ENCODE measurements at places on chromosomes 3 and 15. TPM values are rescaled to one million over a fixed set of nuclear protein-coding genes. Genes with fewer than 3 reads are reported as not detected.

DNA sequence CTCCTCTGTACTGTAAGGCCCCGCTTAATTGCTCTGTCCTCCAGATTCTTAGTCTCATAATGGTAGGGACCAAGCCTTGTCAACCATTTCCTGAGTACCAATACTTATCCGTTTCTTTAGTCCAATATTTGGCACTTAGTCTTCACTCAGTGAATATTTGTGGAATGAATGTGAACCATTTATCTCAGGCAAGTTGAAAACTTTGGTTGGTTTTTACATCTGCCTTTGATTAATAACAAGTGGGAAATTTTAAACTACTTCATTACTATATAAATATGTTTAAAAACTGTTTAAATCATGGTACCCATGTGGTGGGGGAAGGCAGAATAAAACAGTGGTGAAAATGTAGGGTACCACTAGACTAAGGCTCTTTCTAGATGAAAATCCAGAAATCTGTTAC lies 15.2 kb downstream of the CA12 start:
- no peak for DNase-seq

- no peak for DNase-seq
Measured at GRCh38 chr3:107458871-107459270, 63.9 kb upstream of the BBX start.

DNA sequence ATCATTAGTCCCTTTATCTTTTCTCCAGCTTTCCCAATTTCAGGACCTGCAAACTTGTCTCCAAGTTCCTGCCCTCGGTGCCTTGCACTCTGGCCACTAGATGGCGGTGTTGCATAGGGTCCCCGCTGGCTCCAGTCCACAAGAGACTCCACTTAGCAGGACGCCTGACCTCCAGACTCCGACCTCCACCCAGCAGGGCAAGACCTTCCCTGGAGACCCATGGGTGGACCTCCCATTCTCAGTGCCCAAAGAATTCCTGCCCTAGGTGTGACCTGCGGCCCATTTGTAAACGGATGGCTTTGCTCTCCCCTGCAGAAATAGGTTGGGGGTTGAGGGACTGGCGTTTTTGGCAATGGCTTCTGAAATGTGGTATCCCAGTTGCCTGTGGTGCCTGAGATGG lies 82.6 kb downstream of the LSM3 start:
- peak; percentile 85 for DNase-seq

DNA sequence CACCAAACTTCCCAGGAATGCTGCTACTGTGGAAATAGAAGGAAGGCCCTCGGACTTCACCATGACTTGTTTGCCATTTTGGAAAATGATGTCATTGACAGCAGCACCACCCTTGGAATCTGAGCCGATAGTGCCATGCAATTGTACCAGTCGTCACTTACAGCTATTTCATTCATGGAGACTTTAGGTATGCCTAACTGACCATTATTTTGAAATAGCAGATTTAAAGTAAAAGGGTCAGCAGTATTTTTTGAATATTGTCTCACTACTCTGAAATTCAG lies 66.0 kb upstream of the ARL8B start:
- DNase-seq, result no peak

DNA sequence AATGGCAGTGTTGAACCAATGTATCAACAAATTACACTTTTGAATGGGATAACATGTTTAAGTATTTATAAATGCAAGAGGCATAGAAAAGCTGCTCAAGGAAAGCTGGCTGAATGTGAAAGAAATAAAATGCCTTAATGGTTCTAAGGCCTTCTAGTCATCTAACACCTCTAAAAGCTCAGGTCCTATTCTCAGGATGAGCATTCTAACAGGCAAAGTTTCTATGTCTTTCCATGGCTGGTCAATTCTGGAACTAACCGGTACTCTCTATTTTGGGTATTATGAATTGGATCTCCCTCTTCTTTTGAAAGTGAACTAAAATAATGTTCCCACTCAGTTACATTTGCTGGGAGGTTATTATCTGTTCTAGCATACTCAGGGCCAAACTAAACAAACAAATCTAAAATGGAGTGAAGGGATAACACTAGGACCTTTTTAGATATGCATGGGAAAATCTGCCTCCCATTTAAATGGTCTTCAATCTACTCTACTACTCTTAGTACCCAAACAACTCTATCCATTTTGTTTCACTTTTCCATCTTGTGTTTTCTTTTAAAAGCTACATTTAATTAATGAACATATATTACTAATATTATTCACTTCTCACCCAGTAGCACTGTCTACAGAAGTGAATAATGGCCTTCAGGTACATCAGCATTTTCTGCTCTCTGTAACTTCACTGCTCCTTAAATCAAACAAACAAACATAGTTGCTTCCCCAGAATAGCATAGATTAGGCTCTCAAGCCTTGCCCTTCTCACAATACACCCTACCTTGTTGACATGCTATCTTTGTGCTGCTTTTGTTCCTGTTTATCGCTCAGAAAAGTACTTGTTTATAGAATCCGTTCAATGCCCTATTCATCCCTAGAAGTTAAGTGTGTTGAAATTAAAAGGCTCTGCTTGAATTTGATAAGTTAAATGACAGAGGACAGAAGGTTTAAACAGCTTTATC lies 46.4 kb downstream of the CBLB start:
- no peak for DNase-seq

DNA sequence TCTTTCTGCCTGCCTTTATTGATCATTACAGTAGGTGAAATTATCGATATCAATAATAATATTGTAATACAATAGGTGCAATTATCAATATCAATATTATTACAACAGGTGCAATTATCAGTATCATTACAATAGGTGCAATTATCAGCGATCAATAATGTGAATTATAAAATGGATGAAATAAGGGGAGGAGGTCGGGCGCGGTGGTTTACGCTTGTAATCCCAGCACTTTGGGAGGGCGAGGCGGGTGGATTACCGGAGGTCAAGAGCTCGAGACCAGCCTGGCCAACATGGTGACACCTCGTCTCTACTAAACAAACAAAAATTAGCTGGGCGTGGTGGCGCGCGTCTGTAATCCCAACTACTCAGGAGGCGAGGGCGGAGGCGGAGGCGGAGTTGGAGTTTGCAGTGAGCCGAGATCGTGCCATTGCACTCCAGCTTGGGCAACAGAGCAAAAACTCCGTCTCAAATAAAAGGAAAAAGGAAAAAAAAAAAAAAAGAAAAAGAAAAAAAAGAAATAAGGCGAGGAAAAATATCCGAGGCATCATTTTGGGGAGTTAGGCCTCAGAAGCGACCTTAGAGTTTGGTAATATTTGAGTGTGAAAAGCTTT lies 611 bp upstream of the BNIP2 start:
- DNase-seq, result peak; percentile 81

DNA sequence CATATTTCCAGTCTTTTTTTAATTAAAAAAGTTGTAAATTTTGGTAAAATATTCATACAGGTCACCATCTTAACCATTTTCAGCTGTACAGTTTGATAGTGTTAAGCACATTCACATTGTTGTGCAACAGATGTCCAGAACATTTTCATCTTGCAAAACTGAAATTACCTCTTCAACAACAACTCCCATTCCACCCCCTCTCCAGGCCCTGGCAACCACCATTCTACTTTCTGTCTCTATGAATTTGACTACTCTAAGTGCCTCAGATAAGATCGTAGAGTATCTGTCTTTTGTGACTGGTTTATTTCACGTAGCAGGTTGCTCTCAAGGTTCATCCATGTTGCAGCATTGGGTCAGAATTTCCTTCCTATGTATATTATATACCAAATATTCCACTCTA lies 76.0 kb downstream of the SLCO3A1 start:
- no peak for DNase-seq

FEZF2 gene
- total RNA-seq, result not detected

CHRD gene
- 21.7 TPM for total RNA-seq

RLBP1 gene
- not detected for total RNA-seq
